ENCODE measurements at places on chromosomes 16 and 17.

DNA sequence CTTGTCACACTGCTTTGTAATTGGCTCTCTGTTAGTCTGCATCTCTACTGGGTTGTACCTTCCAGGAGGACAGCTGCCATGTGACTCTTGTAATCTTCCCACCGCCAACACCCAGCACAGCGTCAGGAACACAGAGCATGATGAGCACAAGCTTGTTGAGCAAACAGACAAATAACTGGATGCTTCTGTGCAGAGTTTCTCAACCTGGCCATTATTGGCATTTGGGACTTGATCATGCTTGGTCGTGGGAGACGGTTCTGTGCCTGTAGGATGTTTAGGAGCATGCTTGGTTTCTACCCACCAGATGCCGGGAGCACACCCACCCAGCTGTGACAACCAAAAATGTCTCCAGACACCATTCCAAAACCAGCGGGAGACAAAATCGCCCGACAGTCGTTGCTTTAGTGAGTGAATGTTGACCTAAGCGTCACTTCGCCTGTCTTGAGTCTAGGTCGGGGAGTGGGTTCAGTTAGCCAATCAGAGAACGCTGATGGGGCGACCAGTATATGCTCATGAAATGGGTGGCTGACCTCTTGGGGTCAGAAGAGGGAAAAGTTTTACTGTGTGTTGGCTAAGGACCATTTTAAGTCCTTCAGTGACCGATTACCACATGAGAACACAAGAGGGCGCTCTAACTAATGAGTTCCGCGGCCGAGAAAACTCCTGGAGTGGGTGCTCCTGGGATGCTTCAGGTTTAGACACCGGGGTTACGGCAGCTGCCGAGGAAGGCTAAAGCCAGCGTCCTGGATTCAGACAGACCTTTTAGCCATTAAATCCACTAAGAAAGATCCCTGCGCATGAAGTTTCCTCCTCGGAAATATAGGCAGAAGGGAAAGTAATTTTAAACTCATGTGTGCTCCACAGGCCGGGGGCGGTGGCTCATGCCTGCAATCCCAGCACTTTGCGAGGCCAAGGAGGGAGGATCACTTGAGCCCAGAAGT is 57.8 kb upstream of the TEX2 start:
- DNase-seq, result no peak

- DNase-seq, result no peak
Measured at GRCh38 chr17:62862251-62862650, 54.1 kb upstream of the MARCHF10 start.

- DNase-seq, result no peak
Measured at GRCh38 chr17:81237591-81238489, 1.0 kb downstream of the TEPSIN start.

- DNase-seq, result no peak
Measured at GRCh38 chr17:49986396-49987289, 8.4 kb downstream of the DLX3 start.

DNA sequence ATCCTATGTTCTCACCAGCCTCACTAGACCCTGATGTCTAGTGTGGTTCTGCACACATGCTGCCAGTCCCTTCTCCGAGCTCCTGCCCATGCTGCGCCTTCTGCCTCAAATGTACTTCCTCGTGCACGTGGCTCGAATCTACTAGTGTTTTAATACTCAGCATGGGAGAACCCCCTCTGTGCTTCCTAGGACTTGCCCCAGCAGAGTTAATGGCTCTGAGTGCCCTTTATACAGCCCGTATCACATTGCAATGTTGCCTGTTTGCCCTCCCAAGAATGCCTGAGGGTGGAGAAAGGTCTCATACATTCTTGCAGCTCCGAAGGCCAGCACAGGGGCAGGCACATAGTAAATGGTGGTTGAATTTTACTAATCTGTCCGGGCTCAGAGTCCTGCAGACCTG is 190.8 kb upstream of the NLRP1 start:
- no peak for DNase-seq

DNA sequence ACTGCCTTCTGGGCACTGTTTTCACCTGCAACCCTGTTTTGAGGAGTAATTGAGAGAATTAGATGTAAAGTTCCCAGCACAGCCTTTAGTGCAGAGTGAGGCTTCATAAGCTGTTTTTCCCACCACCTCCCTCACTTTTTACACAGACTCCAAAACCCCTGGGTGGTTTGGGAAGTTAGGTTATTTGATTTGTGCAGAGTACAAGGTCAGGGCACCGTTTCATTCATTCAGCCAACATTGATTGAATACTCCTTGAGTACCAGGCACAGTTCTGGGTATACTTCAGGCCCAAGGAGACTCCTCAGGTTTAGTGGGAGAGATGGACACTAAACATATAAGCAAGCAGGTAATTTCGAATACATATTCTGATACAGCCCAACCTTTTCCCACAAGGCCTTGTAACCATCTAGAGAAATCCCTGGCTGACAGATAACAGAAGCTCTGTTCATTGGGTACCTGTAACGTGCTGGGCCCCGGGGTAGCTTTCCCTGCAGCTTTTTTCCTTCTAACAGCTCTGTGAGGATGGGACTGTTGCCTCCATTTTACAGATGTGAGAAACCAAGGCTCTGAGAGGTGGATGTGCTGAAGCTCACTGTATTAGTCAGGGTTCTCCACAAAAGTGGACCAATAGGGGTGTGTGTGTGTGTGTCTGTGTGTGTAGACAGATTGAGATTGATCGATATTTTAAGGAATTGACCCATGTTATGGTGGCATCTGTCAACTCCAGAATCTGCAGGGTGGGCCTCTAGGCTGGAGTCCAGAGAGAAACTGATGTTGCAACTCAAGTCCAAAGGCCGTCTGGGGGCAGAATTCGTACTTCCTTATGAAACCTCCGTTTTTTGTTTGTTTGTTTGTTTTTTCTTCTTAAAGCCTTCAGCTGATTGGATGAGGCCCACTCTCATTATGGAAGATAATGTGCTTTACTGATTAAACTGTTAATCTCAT is 234.7 kb downstream of the SNX29 start:
- no peak for DNase-seq

- DNase-seq, result no peak
Measured at GRCh38 chr16:67661101-67661761, 471 bp downstream of the PARD6A start.
